Forelimb muscle (tissue), 1 donor: ENCODE measurements at places on chromosomes 11 and 22. TPM values are rescaled to one million over a fixed set of nuclear protein-coding genes. Genes with fewer than 3 reads are reported as not detected.

- DNase-seq, result no peak
Measured at GRCh38 chr11:82718307-82718706, 15.4 kb downstream of the FAM181B start.

DNA sequence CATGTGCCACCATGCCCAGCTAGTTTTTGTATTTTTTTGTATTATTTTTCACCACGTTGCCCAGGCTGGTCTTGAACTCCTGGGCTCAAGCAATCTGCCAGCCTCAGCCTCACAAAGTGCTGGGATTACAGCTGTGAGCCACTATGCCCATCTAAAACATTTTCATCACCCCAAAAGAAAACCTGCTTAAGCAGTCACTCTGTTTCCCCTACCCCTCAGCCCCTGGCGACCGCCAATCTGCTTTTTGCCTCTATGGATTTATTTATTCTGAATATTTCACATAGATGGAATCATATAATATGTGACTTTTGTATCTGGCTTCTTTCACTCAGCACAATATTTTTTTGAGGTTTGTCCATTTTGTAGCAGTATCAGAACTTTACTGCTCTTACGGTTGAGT, 18.6 kb upstream of the P2RY2 start:
- DNase-seq, result no peak

GRCh38 chr22:26671317-26672059, 14.1 kb downstream of the MIAT start:
- no peak for DNase-seq

GRCh38 chr22:48947636-48948035, 880.0 kb downstream of the BRD1 start:
- DNase-seq, result no peak

The OR56A1 gene
- not detected for polyA plus RNA-seq

GRCh38 chr11:33323421-33323820, 66.2 kb downstream of the HIPK3 start:
- DNase-seq, result no peak

- DNase-seq, result no peak
Measured at GRCh38 chr11:120675171-120675570, 163.6 kb downstream of the GRIK4 start.
